ENCODE measurements at places on chromosomes 3 and 15.

GRCh38 chr3:65922441-65922840 lies 116.3 kb downstream of the MAGI1 start:
- no peak for DNase-seq

GRCh38 chr3:37474901-37475331 lies 300.5 kb upstream of the LRRFIP2 start:
- DNase-seq = no peak

DNA sequence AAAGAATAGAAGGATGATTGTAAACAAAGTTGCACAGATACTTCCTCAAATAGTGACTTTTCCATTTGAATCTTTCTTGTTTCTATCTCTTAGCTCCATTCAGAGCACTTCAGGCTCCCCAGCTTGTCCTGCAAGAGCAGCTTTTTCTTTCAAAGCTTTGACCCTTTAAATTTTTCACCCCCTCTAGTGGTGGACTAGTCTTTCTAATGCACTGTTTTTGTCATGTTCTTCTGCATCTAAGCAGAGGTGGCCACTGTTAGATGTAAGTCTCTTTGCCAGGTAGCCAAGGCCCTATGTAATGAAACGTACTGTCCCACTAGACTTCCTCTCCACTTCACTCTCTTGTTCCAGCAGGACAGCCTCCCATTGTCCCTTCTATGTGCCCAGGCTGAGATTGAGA lies 74.0 kb upstream of the MANF start:
- DNase-seq = no peak

DNA sequence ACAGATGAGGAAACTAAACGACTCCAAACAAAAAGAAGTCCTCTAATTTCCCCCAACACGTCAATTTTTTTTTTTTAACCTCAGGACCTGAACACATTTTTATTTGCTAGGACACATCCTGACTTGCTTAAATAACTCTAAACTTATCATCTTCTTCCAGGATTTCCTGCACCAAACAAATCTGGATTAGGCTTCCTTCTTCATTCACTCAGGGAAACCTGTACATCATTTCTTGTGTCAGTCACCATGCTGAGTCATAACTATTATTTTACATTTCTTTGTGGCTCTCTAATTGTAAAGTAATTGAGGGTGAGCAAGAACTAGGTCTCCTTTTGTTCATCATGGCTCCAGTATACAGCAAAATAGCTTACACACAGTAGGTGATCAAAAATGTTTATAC lies 433.4 kb upstream of the GBE1 start:
- DNase-seq = no peak

GRCh38 chr3:56111606-56112304 lies 356.5 kb downstream of the ERC2 start:
- DNase-seq = no peak

All from stimulated activated CD8-positive, alpha-beta memory T cell treated with anti-CD3 and anti-CD28 coated beads, Interleukin-4, amount 100 ng/mL, for 1 hour (primary cell).